ENCODE measurements at places on chromosomes 7 and 10.

GRCh38 chr7:36159618-36160017, 6.6 kb downstream of the EEPD1 start:
- DNase-seq = no peak

DNA sequence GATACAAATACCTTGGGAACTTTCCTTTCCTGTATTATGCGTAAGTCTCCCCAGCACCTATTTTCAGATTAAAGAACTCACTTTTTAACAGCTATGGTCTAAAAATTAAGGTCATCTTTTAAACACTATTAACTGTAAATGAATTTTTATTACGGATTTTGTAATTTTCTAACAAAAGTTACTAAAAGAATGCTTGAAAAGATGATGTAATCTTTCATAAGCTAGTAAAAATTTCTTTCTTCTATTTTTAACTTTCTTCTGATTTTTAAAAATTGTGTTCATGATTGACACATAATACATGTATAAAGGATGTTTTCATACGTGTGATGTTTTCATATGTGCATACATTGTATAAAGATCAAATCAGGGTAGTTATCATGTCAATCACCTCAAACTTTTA, 291.2 kb upstream of the MBL2 start:
- no peak for DNase-seq

DNA sequence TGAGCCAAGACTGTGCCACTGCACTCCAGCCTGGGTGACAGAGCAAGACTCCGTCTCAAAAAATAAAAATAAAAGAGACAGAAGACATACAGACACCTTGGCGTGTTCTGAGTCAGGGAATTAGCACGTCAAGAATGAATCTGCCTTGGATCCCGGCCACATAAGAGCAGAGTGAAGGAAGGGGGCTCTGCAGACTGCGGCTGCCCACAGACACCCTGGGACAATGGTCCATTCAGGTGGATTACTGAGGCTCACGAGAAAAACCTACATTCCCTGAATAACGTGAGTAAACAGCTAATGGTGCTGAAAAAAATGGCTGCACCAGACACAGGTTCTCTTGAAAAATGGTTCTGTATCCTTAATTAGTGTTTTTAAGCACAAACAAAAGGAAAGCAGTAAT, 100.1 kb upstream of the FGFR2 start:
- no peak for DNase-seq

DNA sequence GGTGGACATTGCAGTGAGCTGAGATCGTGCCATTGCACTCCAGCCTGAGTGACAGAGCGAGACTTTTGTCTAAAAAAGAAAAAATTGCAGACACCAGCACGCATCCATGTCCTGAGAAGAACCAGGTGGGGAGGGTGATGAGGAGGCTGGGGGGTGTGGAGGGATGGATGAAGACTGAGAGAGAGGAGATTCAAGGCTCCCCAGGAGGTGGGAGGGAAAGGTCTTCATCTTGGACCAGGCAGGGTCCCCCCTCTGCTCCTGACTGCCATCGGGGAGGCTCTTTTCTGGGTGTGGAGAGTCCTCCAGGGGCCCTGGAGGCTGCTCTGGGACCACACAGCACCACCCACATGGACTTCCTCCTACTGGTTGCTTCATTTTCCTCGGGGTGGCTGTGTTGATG, 1.5 kb downstream of the SCART1 start:
- DNase-seq = no peak

DNA sequence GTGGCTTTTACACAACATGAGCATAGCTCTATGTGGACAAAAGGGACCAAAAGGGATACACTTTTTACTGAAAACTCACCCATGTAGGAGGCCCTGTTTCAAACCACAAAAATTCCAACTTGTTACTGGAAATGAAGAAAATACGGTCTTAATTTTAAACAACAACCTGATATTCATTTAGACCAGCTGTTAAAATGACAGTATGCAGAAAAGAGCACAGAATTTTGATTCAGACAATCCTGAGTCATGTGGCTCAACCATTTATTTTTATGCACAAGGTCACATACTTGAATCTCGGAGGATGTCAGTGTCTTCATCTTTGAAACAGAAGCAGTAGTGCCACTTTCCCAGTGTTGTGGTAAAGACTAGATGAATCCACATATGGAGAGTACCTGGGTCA, 426.5 kb upstream of the NFE2L3 start:
- no peak for DNase-seq

DNA sequence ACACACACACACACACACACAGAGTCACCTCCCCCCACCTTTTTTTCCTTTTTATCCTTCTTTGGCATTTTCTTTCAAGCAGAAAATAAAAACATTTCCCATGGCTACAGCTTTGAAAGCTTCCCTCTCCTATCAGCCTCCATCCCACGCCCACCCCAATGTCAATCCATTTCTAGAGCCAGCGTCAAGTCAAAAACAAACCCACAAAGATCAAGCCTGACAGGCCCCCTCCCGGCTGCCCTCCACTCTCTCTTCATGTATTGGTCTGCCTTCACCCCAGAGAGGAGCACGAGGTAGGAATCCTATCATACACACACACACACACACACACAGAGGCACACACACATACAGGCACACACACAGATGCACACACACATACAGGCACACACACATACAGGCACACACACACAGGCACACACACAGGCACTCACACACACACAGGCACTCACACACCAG, 8.0 kb upstream of the TNRC18 start:
- no peak for DNase-seq

DNA sequence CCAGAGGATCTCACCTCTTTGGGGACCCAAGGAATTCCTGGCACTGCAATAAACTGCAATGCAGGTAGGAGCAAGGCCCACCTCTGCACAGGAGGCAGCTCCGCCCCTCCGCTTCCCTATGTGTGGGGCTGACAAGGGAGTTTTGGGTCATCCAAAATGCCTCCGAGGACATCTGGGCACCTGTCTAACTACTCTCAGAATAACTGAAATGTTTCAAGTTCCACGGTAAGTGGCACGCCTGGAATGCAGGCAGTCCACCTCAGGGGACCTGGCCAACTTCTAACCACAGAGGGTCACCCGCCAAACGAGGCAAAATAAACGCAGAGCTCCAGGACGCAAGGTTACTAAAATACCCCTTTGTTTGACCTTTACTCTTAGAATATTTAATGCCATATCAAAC, 102.5 kb downstream of the FGFR2 start:
- no peak for DNase-seq

- no peak for DNase-seq
These were observed 134.6 kb downstream of the ZNF467 start for GRCh38 chr7:149638566-149639320.

- no peak for DNase-seq
These were observed 75.1 kb downstream of the EBF3 start for GRCh38 chr10:129888784-129889616.

DNA sequence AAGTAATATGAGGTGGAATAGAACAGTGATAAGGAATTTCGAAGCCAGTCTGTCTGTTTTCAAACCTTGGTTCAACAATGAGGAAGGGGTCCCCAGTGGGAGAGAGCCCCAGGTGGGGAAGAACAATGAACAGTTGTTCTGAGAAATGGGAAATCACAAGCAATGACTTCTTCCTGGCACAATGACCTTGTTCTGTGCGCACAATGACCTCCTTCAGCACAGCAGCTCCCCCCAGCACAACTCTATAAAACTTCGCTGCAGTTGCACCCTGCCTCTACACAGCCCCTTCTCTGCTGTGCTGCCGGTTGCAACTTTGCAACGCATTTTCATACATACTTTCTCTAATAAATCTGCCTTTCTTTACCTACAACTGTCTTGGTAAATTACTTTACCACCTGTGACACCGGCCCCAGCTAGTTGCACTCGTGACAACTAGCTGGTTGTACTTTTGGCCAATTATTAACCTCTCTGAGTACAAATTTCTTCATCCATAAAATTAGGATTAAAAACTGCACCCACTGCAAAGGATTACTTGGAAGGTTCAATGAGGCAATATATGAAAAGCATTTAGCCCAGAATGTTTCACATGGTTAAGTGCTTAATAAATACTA, 40.5 kb downstream of the ASB4 start:
- no peak for DNase-seq

DNA sequence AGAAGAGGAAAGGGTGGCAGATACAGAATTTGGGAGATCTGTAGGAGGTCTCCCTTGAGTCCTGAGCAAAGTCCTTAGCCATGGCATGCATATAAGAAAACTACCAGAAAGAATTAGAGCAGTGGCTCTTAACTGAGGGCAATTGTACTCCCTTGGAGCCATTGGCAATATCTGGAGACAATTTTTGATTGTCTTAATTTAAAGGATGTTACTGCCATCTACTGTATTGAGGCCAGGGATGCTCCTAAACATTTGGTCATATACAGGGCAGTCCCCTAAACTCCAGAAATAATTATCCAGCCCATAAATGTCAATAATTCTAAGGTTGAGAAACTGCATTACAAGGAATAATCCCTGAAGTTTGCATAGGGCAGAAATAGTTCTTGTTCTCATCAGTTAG, 136.4 kb upstream of the ODAD2 start:
- DNase-seq = no peak

DNA sequence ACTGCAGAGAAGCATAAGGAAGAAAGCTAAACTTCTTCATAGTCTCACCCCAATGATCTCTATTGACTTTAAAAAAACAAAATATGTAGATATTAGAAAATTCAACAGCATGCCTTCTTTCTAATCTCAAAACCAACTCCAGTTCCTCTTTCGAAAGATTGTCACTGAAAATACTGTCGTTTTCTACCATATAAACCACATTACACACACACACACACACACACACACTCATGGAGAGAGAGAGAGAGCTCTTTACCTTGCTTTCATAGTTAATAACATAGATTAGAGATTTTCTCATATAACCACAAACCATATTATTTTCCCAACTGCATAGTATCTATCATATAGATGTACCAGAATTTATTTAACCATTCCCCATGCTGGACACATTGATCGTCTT, 296.2 kb upstream of the MGMT start:
- no peak for DNase-seq

GRCh38 chr10:63760034-63760707, 239.0 kb downstream of the REEP3 start:
- no peak for DNase-seq

GRCh38 chr7:127840226-127840951, 188.4 kb downstream of the SND1 start:
- no peak for DNase-seq

DNA sequence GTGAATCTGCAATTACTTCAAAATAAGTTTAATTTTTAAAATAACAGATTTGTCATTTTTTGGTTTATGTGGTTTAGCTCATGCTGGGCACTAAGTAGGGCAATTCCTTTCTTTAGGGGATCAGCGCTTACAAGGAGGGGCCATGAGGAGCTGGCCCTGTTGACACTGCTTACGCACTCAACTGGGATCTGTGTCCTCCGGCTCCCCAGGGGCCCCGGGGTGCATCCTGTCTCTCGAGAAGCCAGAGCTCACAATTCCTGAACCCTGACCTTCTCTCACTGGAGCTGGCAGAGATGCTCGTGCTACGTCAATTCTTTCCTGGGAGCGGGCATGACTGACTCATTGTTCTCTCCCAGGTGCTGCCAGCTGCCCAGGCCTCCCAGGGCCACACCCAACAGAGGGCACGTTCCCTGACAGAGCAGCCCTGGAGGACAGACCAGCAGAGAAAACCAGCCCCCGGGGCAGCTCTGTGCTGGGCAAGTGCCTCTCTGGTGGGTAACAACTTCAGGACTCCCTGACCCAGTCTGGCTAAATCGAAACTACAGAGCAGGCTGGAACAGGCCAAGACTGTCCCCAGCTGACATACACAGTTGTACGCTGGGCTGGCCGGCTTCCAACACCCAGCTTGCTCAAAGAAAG, 36.8 kb downstream of the CTBP2 start:
- no peak for DNase-seq

GRCh38 chr7:24764011-24764410, 6.7 kb upstream of the GSDME start:
- DNase-seq = no peak

GRCh38 chr7:113945018-113945938, 26.5 kb upstream of the PPP1R3A start:
- no peak for DNase-seq

GRCh38 chr7:47536661-47537611, 45.0 kb downstream of the TNS3 start:
- no peak for DNase-seq

- no peak for DNase-seq
These were observed 2.0 kb downstream of the DBNL start for GRCh38 chr7:44046321-44047061.

- no peak for DNase-seq
These were observed 26.2 kb downstream of the CCDC6 start for GRCh38 chr10:59880019-59880717.

GRCh38 chr10:33963729-33964128, 629.3 kb upstream of the NRP1 start:
- DNase-seq = no peak

DNA sequence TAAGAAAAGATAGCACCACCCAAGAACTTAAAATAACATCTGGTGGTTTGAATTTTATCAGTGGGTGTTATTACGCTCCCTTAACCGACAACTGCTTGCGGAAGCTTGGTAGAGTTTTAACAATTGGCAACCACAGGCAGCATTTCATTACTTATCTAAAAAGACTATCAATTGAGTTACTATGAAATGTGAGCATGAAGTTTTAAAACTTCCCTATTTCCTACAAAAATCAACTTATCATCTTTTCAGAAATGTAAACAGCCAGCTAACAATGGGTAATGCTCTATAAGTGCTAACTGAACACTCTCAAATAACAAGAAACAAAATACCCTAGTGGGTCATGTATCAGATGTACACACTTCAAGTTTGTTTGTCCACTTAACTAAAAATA, 68.8 kb downstream of the OSBPL3 start:
- no peak for DNase-seq

- no peak for DNase-seq
These were observed 1.1 kb downstream of the RASSF4 start for GRCh38 chr10:44960482-44961229.

DNA sequence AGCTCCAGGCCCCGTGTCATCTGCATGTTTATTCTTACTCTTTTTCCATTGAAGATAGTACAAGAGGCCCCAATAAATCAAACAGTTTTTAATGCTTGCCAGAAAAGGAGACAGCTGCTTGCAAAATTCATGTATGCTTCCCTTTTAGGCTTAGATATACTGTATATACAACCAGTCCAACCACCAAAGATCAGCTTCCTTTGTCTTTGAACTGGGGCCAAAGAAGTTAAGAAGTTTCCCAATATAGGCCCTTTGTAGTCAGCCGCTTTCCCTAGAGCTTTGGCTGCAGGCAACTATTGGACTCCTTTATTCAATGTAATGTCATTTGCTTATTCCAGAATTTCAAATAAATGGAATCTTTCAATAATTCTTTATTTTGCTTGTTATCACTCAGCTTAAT, 1395.0 kb downstream of the GATA3 start:
- no peak for DNase-seq

GRCh38 chr10:113457408-113457807, 95.4 kb upstream of the HABP2 start:
- DNase-seq = no peak

GRCh38 chr7:815284-816216, 16.7 kb upstream of the SUN1 start:
- DNase-seq = no peak
